ENCODE measurements at places on chromosomes 6 and 20.

GRCh38 chr6:168372889-168373288 lies 53.3 kb upstream of the DACT2 start:
- no peak for DNase-seq

GRCh38 chr6:110398778-110399177 lies 16.6 kb downstream of the DDO start:
- no peak for DNase-seq

DNA sequence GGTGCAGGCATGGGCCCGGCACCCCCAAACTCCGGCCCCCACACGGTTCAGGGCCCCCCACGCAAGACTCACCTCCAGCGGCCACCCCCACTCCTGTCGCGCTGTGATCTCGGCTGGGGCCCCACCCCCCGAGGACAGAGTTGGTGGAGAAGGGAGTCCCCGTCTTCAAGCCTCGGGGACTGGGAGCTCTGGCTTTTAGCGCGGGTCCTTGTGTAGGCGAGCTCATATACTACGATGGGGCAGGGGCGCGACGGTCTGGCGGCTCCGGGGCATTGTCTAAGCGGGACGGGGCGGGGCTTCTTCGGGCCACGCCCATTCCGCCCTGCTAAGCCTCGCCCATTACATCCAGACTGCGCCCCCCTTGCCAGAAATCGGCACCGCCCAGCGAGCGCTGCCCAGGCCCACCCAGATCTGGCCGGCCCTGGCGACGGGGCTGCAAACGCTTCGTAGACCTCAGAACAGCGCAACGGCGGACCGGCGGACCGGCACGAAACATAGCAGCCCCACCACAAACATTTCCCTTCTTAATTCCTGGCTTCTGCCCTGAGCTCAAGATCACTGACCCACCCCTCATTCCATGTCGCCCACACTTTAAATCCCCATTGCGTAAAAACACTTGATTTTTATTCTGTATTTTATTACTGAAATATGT lies 1.0 kb upstream of the DDAH2 start:
- no peak for DNase-seq

GRCh38 chr20:24747881-24748595 lies 201.0 kb upstream of the CST7 start:
- no peak for DNase-seq

- no peak for DNase-seq
Measured at GRCh38 chr20:63461104-63461763, 11.2 kb downstream of the KCNQ2 start.
